ENCODE measurements at places on chromosomes 12 and 14.

DNA sequence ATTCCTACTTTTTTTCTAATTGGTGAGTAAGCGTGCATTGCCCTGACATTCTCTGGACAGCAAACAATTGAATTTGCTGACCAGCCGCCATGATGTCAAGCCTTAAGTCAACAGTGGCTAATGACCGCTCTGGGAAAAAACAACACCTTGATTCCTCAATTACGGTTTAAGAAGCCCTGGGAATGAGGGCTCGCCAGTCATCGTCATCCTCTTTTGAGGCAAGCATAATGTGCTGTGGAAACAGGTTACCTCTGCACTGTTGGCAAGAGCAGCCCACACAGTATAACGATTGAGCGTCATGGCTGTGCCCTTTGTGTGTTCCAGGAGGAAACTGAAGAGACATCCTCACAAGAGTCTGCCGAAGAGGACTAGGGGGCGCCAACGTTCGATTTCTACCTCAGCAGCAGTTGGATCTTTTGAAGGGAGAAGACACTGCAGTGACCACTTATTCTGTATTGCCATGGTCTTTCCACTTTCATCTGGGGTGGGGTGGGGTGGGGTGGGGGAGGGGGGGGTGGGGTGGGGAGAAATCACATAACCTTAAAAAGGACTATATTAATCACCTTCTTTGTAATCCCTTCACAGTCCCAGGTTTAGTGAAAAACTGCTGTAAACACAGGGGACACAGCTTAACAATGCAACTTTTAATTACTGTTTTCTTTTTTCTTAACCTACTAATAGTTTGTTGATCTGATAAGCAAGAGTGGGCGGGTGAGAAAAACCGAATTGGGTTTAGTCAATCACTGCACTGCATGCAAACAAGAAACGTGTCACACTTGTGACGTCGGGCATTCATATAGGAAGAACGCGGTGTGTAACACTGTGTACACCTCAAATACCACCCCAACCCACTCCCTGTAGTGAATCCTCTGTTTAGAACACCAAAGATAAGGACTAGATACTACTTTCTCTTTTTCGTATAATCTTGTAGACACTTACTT, 138.9 kb downstream of the HMGA2 start:
- DNase-seq = no peak

DNA sequence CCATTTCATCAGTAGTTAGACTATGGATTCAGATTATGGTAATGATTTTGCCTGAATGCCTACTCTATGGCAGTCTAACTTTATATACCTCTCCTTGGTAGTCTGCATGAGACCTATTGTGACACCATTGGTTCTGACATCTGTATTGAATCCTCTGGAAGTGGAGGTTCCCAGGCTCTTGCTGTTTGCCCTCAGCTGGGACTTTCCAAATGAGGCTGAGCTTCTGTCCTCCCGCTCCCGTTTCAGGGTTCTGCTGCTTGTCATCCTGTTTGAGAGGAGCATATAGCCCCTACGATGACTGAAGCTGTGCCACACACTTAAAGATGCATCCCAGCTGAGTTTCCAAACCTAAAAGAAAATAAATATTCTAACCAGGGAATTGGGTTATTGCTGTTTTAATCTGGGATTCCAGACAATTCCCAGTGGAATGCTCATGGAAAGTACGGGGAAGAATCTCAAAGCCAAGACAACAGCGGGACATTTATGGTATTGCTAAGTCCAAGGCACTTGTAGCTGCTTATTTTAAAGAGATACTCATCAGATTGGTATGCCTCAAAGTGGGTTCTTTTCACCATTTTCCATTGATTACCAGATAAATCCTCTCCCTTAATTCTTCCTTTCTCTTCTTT, 105.9 kb downstream of the ETV6 start:
- no peak for DNase-seq

- no peak for DNase-seq
Observed at GRCh38 chr12:65182012-65182739, 12.8 kb downstream of the LEMD3 start.

DNA sequence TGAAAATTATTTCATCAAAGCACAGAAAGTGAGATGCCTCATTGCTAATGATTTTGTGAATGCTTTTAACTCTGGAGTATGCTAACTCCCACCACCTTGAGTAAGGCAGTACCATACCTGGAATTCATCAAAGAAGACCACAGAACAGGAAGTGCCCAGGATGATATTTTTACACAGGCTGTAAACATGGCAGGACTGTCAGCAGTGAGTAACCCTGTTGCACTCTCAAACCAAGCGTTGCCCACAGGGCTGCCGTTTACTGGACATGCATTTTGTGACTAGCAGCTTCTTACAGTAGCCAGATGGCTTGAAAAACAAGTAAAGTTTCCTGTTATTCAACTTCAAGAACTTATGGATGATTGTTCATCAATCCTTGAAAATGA, 42.4 kb downstream of the RALGAPA1 start:
- DNase-seq = no peak

GRCh38 chr14:71713451-71713850, 218.8 kb upstream of the RGS6 start:
- no peak for DNase-seq

GRCh38 chr14:103155010-103155409, 31.7 kb downstream of the TNFAIP2 start:
- DNase-seq = no peak

DNA sequence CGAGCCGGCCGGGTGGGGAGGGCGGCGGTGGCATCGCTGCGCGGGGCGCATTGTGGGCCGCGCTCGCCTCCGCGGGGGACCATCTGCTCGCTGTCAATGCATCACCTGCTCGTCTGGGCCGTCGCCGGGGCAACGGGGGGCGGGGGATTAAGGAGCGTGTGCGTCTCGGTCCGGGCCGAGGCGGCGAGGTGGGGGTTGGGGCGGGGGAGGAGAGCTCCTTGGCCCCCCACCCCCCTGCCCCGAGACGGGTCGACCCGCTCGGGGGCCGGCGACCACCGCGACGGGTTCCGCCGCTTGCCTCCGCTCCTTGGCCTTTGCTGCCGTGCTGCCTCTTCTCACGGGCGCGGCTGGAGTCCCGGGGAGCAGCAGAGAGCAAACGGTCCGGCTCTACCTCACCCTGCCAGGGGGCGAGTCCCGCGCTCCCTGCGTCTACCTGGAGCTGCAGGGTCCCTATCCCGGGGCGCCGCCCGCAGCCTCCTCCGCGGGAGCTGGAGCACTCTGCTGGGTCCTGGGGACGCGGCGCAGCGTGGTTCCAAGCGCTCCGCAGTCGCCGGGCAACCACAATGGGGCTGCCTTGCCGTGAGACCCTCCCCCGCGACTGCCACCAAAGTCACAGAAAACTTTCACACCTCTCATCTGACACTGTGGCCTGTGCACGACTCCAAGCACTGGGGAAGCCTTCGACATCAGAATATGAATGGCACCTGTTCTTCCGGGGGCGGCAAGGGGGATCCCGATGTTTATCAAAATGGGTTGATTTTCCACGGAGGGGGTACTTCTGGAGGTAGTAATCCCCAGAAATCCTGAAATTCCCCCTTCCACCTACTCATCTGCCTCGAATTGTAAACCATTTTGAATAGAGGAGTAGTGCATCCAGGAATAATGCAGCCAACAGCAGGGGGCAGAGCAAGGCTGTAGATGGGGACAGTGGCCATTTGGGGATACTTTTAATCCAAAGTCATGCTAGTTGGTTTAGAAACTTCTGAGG, at the start of gene C12orf42:
TSS of gene C12orf42 (minus strand) at position 500 of the 988 bp plus-strand sequence. CDS start 17,542 bp downstream, outside the sequence.
- DNase-seq = peak; percentile 29

- DNase-seq = no peak
Observed at GRCh38 chr12:49632986-49633702, 9.8 kb downstream of the PRPF40B start.

GRCh38 chr12:9079883-9080675, 35.6 kb downstream of the A2M start:
- DNase-seq = no peak

DNA sequence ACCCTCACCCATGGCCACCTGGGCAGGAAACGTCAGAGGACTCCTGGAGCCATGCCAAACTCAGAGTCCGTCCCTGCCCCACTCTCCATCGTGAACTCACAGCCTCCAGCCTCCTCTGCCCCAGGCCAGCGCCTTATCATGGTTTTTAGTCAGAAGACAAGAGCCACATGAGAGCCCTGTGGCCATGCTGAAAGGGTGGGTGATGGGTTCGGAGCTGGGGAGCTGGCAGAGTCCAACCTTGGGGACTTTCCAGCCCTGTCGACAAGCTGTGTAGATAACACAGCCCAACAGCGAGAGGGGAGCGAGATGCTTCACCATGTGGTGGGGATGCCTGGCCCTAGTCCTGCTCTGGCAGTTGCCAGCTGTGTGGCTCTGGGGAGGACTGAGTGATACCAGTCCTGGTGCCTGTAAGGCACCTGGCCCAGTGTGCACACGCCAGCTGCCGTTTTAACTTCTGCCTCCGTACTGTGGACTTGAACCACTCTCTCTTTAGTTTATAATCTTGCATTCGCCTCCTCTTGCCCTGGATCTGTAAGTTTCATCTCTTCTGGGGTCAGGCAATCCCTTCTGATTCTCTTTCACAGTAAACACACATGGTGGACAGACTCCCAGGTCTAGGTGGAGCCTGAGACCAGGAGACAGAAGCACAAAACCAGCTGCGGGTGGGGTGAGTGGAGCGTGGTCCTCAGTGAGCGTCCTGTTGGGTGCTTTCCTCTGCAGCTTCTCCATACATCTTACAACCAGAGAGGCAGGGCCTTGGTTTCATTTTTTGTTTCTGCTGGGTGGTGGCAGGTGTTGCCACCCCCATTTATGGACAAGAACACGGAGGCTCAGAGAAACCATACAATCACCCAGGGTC, 55.3 kb downstream of the RIN3 start:
- DNase-seq = no peak

- no peak for DNase-seq
Observed at GRCh38 chr12:24414480-24414879, 465.0 kb upstream of the SOX5 start.

DNA sequence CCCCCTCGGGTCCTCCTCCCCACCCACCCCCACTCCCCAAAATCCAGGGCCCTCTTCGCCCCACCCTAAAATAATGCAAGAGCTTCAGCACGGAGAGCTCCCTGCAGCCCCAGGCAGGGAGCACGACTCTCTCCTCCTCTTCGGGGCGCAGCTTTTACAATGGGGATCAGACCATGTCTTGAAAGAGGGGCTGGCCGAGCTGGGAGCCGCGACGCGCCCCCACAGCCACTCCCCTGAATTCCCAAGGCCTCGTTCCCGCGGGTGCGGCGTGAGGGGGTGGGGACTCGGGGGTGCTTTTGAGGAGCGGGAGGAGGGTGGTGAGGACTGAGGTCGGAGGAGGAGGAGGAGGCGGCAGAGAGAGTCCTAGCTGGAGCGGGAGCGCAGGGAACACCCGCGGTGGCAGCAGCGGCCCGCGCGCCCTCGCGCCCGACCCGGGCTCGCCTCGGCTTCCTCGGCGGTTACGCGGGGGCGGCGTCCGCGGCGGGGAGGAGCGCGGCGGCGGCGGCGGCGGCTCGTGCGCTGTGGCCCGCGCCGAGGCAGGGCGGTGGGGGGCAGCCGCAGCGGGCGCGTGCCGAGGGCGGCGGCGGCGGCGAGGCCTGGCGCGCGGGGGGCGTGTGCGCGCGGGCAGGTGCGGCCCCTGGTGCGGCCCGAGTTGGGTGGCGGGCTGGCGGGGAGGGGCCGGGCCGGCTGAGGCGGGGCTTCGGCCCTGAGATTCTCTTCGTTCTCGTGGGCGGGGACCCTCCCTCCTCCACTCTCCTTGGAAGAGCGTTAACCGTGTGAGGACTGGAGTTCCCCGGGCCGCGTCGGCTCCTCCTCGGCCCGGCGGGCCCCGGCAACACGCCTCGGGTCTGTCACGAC, at the start of gene ANKS1B:
TSS of gene ANKS1B (minus strand) at position 666 of the 858 bp plus-strand sequence. CDS start 699 bp downstream, outside the sequence.
- DNase-seq = no peak

DNA sequence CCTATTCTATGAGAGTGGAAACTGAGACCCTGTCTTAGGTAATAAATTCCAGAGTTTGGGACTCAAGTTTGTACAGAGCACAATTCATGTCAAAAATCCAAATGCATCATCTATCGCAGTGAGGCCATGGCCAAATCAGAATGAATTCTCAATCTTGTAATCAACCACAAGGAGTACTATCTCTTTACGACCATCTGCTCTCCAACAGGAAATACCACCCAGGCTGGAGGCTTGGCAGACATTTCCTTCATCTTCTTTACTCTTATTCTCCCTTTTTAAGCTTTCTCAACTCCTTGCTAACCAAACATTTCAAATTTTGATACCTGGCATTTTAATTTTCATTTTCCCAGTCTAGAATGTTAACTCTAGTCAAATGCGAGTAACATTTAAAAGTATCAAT, 32.7 kb upstream of the RNU6-7 start:
- no peak for DNase-seq

GRCh38 chr14:71536015-71536740, 396.1 kb upstream of the RGS6 start:
- no peak for DNase-seq

- no peak for DNase-seq
Observed at GRCh38 chr12:19910681-19911080, 457.7 kb upstream of the PDE3A start.

GRCh38 chr12:66282244-66282643, 20.0 kb upstream of the HELB start:
- no peak for DNase-seq

DNA sequence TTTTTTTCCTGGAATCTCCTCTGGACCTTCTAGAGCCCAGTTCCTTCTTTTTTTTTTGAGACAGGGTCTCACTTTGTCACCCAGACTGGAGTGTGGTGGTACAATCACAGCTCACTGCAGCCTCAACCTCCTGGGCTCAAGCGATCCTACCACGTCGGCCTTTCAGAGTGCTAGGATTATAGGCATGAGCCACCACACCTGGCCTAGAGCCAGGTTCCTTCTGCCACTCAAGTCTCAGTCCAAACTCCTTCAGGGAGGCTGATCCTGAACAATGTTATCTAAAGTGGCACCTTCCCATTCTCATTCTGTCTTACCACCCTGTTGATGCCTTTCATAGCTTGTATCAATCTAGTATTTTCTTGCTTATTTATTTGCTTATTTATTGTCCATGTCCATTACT, 22.3 kb upstream of the ELK3 start:
- DNase-seq = no peak

DNA sequence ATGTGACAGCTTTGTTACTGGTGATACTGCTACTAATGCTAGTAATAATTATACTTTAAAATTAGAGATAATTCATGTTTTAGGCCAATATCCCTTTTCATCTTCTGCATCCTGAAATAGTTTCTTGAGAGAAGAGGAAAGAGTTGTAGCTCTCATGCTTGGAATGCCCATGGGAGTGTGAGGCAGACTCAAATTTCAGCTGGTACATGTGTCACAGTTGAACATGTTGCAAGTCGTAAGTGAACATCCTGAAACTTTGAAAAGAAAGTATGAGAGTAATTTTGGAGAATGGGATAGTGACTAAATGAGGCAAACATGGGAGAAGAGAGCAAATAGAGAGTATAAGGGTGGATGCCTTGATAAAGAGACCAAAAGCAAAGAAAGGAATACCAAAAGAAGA, 168.0 kb downstream of the TMTC3 start:
- DNase-seq = no peak

DNA sequence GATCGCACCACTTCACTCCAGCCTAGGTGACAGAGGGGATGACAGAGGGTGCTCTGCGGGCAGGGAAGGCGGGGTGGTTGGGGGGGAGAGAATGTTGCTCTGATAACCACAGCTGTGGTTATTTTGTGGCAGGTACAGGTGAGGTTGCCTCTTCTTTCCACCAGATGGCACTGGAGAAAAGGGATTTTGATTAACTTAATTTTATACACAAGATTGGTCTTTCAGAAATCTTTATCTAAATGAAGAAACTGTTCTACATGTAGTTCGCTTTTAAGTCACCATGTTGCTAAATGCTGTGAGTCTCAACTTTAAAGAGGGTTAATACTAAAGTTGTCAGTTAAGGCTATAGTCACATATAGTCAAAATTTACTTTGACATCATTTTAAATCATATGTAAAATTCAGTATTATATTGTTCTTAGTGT, 25.7 kb downstream of the FGF23 start:
- DNase-seq = peak; percentile 49

All from central memory CD4-positive, alpha-beta T cell (primary cell).